ENCODE measurements at places on chromosomes 2 and 18. TPM values are rescaled to one million over a fixed set of nuclear protein-coding genes. Genes with fewer than 3 reads are reported as not detected.

EPHA4 gene
- polyA plus RNA-seq = 6.3 TPM

G6PC2 gene
- polyA plus RNA-seq = not detected

- DNase-seq = no peak
Measured at GRCh38 chr2:63751901-63752300, 89.8 kb upstream of the UGP2 start.

STEAP3 gene
- polyA plus RNA-seq = 15.7 TPM

NBEAL1 gene
- polyA plus RNA-seq = 3.4 TPM

CCDC68 gene
- polyA plus RNA-seq = 2.0 TPM

DPP4 gene
- 0.25 TPM for polyA plus RNA-seq

- no peak for DNase-seq
Measured at GRCh38 chr2:222311978-222312738, 13.4 kb upstream of the PAX3 start.

- no peak for DNase-seq
Measured at GRCh38 chr2:242056026-242056425, 186.5 kb downstream of the RTP5 start.

DNA sequence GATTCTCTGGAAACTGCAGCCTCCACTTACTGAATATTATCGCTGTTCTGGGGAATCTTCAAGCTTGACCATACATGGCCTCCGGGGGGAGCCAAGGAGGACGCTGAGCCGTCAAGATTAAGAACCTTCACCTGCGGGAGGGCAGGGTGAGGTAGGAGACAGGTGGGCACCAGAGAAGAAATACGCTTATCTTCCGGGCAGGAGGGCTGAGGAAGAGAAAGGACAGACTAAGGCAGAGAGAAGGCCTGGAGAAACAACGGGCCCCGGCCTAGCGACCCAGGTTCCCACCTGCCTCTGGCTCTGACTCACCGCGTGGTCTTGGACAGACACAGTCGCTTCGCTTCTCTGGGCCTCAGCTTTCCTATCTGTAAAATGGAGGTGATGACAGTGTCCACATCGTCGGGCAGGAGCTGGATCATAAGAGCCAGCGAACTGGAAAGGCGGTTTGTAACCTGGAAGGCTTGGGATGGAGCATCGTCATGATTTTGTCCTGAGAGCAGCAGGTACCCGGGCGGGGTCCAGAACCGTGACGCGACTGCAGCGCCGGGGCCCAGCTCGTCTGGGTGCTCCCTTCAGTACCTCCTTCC lies 659 bp downstream of the ZNF142 start:
- no peak for DNase-seq

DNA sequence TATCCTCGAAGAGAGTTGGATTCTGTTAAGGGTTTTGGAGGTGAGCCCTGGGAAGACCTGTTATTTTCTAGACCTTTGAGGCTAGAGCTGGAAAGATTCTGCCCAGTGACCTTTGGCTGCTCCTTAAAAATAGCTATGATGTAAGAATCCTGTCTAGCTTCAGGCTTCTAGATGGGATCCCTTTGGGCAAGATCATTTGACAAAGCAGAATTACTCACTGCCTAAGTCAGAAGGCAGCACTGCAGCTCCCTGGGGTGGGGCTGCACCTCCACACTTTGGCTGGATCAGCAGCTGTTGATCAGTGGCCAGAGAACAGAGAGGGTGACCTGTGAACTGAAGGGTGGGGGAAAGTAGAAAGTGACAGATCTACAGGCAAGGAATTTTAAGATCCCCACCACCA lies 103.8 kb downstream of the ASAP2 start:
- DNase-seq = peak; percentile 60

GRCh38 chr2:8599421-8600242 lies 82.2 kb upstream of the ID2 start:
- DNase-seq = no peak

FAM237A gene
- not detected for polyA plus RNA-seq

SRD5A2 gene
- polyA plus RNA-seq = 0.16 TPM

GRCh38 chr2:6791682-6792081 lies 74.0 kb downstream of the CMPK2 start:
- no peak for DNase-seq

- DNase-seq = peak; percentile 42
Measured at GRCh38 chr18:79855147-79855933, 57.6 kb downstream of the KCNG2 start.

DNA sequence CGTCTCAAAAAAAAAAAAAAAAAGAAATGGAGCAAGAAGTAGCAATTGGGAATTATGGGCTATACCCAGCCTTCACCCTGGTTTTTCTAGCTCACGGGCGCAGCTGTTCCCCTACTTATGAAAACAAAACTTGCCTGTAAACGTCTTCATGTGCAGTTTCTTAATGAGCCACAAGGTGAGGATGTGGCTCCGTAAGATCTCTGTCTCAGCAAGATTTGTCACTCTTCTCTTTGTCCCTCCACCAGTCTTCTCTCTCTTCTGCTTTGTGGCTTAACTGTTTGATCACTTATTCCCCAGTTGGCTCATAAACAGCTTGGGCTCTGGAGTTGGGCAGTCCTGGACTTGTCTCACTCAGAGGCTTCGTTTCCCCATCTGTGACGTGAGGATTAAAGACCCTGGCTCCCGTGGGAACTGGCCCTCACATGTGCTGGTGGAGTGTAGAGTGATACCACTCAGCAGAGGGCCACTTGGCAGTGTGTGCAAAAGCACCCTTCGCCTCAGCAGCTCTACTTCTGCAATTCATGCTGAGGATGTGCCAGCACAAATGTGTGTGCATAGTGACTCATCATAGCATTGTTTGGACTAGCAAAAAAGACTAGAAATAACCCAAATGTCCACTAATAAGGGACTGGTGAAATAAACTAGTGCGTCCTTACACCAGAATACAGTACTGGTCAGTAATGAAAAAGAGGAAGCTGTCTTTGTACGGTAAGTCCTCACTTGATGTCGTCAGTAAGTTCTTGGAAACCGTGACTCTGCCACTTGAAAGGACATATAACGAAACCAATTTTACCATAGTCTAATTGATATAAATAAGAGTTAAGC lies 8.7 kb downstream of the CEP68 start:
- peak; percentile 78 for DNase-seq

GRCh38 chr2:236706288-236706687 lies 136.7 kb downstream of the ACKR3 start:
- no peak for DNase-seq

DNA sequence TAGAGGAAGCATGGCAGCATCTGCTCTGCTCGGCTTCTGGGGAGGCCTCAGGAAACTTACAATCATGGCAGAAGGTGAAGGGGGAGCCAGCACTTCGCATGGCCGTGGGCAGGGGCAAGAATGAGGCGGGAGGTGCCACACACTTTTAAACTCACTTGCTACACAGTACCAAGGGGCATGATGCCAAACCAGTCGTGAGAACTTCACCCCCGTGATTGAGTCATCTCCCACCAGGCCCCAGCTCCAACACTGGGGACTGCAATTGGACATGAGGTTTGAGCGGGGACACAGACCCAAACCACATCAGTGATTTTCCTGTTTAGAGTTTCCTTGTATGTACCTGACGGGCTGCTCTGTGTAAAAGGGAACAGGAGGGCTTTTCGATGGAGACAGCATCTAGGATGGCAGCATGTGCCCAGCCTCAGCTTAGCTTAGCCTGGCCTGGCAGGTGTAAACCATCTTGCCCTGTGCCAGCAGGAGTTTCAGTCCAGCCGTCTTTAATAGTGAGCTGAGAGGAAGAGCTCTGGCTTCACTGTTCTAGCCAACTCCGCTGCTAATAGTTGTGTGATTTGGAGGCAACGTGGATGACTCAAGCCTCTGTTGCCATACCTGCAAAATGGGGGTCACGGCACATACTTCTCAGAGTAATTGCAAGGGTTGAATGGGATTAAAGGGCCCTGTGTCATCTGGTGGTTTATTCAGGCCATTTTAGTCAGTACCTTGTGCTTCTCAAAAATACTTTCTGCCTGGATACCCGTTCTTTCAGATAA lies 101.8 kb downstream of the ASAP2 start:
- DNase-seq = no peak

DNA sequence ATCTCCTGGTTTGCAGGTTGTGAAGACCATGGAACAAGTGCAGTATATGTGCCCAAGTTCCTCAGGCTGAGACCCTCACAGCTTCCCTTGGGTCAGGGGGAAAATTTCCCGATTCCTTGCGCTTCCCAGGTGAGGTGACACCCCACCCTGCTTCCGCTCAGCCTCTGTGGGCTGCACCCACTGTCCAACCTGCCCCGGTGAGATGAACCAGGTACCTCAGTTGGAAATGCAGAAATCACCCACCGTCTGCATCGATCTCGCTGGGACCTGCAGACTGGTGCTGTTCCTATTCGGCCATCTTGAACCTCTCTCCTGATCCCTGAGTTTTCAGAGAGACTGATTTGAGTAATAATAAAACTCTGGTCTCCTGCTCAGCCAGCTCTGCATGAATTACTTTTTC lies 30.6 kb downstream of the CHCHD5 start:
- DNase-seq = no peak

Data from psoas muscle (tissue), 8 donors.